ENCODE measurements at places on chromosomes 11 and 22.

DNA sequence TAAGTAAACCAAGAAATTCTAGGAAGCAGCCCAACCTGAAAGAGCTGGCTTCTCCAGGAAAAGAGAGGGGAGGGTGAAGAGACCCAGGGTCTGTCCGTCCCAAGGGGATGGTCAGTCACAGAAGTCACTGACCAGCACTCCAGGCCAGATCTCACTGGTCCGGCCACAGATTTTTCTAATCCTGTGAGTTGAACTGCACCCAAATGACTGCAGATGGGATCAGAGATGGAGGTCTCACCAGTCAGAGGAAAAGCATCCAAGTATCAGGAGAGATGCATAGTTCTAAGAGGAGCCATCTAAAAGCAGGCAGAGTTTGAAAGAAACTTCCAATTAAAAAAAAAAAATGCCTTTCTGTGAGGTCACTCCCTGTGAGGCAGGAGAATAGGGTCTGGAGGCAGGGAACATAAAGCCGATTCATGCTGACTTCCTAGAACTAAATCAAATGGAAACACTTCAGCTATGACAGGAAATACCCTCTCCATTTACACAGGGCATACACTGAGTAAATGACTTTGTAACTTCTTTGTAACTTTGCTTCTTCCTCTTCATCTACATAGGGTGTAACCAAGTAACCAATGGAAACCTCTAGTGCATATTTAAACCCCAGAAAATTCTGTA lies 144.5 kb downstream of the CCDC34 start:
- DNase-seq: no peak

DNA sequence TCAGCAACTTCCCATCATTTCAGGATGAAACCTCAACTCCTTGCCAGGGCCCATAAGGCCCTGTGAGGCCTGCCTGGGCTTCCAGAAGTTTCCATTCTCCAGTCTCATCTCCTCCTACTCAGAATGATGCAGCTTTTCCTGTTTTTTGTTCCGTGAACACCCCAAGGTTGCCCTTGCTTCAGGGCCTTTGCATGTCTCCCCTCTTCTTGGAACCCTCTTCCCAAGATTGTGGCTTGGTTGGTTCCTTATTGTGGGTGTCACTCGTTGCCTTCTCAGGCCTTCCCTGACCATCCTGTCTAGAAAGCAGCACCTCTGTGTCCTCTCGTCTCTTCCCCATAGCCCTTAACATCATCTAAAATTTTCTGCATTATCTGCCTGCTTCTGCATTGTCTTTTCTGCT lies 23.2 kb upstream of the YWHAH start:
- DNase-seq: no peak

DNA sequence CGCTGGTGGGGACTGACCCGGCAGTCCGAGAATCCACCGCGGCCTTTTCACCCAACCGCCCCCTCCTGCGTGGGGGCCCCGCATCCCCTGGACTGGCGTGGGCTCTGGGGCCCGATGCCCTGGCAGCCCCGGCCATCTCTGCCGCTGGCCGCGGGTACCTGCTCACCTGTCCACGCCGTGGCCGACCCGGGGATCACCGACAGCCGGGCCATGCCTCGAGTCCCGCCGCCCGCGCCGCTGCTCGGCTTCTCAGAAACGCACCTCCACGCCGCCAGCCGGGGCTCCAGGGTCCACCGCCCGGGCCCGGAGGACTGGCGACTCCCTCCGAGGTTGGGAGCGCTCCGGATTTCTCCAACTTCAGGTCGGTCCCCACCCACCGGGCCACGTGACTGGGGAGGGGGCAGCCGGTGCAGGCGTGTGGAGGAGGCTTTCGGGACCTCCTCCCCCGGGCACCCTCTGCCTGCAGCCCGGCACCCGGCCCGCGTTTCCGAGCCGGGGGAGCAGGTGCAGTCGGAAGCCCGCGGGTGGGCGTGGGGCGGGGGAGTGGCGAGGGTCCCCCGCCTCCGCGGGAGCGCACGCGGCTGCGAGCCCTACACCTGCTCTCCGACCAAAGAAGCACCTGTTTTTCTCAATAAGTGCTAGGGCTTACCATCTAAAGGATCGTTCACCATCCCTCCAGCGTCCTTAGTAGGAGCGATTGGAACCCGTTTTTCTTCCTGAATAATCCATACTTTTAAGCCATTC lies 554 bp upstream of the NRIP3 start:
- DNase-seq: no peak

- no peak for DNase-seq
Measured at GRCh38 chr22:49941507-49942316, 18.9 kb upstream of the PIM3 start.

- no peak for DNase-seq
Measured at GRCh38 chr11:113603277-113604059, 102.6 kb downstream of the TMPRSS5 start.

DNA sequence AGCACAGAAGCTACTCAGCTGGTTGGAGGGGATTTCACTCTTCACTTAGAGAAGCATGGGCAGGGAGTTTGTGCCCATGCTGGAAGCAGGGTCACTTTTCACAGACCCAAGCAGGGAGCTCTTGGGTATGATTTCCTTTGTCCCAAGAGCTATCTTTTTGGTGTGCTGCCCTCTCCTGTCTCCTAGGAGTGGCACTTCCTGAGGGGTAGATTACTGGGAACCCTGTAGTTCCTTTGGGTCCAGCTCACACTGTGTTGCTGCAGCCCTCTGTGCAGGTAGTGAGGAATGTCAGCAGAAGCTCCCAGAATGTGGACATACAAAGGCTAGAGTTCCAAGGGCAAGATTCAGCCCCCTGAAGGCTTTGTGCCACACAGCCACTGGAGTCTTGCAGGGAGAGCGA lies 537.1 kb upstream of the ANO3 start:
- no peak for DNase-seq

DNA sequence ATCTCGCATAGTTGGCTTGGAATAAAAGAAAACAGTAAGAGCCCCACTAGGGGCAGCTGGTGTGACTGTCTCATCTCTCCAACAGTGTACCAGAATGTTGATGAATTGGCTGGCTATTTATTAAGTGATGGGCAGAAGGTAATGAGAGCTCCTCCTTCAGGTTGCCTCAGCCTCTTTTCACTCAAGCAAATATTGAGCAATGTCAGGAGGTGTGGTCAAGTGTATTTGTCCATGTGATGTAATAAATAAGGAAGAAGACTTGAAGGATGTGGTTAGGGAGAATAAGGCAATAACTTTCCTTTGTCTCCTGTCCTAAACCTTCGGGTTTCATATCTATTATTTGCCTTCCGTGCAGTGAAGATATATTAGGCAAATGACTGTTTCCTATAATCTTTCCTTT lies at the start of gene TCN1:
Gene TCN1, minus strand, starts transcription at position 91 of the 400 bp plus-strand sequence. Its CDS starts 17 bp downstream, at position 74.
- DNase-seq: no peak

DNA sequence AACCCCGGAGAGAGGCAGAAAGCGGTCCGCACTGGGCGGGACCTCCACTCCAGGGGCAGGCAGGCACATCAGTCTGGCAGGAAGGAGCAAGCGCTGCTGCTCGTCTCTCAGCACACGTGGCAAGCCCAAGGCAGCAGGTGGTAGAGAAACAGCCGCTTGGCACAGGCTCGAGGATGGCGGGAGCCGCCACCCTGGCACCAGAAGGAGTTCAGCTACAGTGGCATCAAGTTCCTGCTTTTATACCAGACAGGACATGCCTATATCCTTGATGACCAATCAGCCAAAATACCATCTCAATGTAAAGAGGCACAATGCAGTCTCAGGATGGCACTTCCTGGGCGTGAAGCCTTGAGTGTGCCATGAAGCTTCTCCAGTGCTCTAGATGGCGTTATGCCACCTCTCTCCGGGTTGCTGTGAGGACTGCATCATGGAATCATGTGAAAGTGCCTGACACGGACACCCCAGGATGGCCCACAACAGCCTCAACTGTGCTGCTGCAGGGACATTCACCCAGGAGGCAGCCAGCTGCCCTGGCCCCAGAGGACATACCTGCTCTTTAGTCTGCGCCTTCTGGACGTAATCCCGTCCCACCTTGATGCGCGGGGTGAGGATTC lies 64.8 kb downstream of the APOL1 start:
- no peak for DNase-seq

- no peak for DNase-seq
Measured at GRCh38 chr22:46646531-46647215, 26.5 kb downstream of the GRAMD4 start.

DNA sequence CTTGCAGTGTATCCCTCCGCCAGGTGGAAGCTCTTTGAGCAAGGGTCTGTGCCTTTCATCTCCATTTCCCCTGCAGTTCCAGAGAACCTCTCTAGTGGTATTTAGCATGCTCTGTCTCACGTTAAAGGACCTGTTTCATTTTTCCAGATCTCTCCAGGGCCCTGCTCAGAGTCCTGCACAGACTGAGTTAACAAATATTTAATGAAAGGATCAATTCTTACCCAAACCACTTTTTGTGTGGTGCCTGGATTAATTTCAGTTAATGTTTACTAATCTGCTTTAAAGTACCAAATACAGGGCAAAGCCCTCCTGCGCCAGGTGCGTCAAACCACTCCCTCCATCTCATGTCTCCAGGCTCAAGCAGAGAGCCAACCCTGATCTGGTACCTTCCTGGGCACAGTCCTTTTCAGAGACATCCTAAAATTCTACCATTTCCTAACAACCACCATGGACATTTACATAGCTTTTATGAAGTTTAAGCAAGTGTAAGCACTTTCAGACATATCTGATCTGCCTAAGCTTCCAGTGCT lies 18.7 kb upstream of the ACER3 start:
- DNase-seq: no peak

DNA sequence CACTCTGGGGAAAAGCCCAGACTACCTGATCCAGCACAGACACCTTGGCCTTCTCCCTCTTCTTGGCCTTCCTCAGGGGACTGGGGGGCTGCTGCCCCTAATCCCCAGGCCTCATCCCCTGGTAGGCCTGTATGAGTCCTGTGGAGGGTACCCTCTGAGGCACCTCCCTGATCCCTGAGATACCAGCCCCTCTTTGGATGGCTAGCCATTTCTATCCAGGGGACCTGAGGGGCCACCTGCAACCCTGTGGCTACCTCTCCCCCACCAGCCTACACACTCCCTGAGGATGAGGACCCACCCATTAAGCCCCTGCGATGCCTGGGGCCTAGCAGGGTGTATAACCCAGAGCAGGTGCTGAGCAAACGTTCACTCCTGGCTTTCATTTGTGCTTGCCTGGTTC lies 54.6 kb downstream of the HIRA start:
- no peak for DNase-seq

GRCh38 chr11:113546757-113547507 lies 71.7 kb upstream of the DRD2 start:
- DNase-seq: no peak

GRCh38 chr22:26450453-26451185 lies 21.6 kb downstream of the ASPHD2 start:
- DNase-seq: no peak

DNA sequence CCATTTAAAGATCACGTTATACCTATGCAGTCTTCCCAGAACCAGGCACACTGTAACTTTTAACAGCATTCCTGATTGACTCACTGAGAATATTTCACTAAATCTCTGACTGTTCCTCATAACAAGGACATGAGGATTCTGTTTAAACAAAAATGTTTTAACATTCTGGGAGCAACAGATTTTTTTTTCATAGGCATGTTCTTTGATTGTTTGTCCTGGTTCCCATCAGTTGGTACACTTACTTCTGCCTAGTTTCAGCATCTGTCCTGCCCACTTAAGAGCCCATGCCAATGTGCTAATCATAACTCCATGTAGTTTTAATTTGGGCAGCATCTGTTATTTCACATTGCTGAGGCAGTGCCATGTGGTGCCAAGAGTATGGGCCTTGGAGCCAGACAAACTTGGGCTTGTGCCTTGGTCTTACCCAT lies 138.5 kb upstream of the CTSC start:
- no peak for DNase-seq

DNA sequence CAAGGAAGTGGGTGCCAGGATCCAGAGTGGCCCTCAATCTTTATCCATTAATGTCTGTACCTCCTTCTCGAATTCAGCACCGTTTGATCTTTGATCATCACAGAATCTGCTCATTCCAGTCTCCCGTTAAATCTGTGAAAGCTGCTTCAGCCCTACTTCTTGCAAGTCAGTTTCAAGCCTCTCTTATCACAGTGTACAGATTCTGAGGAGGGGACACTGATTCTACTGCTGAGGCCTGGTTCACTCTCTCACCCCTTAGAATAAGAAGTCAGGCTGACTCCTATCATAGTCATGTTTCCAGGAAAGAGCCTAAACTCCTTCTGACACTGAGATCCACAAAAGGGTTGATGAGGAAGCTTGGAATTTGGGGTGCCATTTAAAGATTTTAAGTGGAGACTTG lies 39.0 kb downstream of the MAML2 start:
- no peak for DNase-seq

GRCh38 chr11:1930462-1930830 lies 10.9 kb downstream of the TNNT3 start:
- DNase-seq: no peak

DNA sequence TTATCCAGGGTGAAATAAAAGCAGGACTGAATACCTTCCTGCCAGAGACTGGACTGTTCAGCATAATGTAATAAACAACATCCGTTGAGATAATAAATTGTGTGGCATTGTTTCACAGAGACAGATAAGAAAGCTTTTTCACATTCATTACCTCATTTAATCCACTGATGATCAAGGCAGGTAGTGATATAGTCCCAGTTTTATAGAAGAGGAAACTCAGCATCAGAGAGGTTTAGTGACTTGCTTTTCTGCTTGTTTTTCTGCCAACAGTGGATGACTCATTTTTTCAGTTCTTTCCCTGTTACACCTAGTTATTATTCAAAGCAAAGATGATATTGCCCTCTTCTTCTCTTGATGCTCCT lies 4.0 kb downstream of the MYO18B start:
- DNase-seq: no peak

Measured in T-helper 1 cell (primary cell).